Activated CD4-positive, alpha-beta T cell treated with anti-CD3 and anti-CD28 coated beads for 48 hours (primary cell): ENCODE measurements at places on chromosomes 4 and X.

DNA sequence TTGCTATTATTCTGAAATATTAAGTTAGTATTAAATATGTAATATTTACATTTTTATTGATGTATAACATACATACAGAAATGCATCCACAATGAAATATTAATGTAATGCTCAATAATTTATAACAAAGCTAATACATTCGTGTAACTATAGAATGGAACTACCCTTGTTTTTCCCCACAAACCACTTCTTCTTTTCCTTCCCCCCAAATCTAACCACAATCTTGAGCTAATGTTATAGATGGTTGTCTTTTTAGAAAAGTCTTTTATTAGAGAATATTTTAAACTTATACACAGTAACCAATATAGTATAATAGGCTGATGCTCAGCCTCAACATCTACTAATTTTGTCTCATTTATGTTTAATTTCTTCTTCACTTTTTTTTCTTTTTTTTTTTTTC, 4.5 kb upstream of the ZNF732 start:
- DNase-seq, result no peak

DNA sequence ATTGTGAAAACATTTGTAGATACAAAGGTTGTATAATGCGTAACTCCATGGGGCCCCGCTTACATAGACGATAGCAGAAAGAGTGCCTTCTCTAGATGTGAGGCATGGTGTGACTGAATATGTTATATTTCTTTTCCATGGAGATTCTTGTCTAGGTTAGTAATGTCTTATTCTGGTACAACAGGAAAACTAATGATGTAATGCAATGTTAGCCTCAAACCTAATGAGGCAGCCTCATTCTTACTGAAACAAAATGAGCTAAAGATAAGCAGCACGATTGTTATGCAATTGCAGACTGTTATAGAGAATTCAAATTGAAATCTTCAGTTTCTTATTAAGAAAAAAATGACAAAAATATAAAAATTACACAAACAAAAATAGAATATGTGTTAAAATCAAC, 171.1 kb upstream of the ANKRD50 start:
- no peak for DNase-seq

- no peak for DNase-seq
These were observed 46.0 kb downstream of the SEPSECS start for GRCh38 chr4:25113915-25114904.

DNA sequence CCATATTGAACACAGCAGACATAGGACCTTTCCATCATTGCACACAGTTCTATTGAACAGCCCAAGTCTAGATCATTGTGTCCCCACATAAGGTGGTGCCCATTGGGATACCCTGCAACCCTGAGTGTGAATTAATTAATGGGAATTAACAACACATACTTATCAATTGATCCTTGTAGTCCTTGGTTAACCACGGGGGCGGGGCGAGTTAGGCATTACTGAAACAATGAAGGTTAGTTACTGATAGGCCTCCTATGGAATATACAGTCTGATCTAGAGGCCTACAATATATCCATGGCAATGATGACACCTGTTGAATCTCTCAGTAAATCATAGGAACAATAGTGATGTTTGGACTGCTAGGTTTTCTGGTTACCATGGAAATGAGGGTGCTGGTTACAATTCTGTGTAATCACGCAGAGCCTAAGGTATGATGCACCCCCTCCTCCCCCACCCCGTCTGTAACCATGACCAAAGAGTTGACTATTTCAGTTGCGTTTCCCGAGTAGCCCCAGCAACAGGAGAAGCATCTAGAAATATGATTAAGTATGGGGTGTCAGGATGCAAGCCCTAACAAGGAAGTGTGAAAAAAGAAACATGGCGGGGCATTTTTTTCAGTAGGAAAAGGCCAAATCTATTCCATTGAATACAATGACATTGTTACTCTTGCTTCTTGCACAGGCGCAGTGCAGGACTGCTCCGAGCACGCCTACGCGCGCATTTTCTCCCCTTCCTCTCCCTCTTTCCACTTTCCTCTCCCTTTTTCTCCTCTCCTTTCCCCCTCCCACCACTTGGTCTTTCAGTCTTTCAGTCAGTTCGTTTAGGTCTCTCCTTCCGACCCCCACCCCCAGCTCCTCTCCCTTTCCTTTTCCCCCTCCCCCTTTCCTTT, 677 bp upstream of the NONO start:
- peak; percentile 75 for DNase-seq

- DNase-seq, result no peak
These were observed 12.4 kb downstream of the SHROOM3 start for GRCh38 chr4:76447393-76447851.

GRCh38 chrX:25523574-25524540, 508.1 kb upstream of the ARX start:
- peak; percentile 1 for DNase-seq
